ENCODE measurements at places on chromosomes 12 and 14. TPM values are rescaled to one million over a fixed set of nuclear protein-coding genes. Genes with fewer than 3 reads are reported as not detected.

DNA sequence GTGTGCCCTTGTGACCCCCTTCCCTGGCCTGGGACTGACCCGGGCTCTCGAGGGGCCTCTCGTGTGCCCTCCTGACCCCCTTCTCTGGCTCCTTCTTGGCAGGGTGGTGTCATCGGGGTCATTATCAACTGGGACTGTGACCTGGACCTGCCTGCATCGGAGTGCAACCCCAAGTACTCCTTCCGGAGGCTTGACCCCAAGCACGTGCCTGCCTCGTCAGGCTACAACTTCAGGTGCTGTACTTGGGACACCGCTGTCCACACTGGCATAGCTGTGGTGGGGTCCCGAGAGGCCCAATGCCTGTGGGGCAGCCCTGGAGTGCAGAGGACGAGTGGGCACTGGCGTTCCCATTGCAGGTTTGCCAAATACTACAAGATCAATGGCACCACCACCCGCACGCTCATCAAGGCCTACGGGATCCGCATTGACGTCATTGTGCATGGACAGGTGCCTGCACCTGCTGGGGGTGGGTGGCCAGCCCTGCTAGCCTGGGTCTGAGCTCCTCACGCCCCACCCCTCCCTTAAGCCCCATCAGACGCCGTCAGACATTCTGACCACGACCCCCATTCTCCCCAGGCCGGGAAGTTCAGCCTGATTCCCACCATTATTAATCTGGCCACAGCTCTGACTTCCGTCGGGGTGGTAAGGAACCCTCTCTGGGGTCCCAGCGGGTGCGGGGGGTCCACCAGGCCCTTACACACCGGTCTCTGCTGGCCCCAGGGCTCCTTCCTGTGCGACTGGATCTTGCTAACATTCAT lies 2.5 kb downstream of the P2RX2 start:
- no peak for DNase-seq

DNA sequence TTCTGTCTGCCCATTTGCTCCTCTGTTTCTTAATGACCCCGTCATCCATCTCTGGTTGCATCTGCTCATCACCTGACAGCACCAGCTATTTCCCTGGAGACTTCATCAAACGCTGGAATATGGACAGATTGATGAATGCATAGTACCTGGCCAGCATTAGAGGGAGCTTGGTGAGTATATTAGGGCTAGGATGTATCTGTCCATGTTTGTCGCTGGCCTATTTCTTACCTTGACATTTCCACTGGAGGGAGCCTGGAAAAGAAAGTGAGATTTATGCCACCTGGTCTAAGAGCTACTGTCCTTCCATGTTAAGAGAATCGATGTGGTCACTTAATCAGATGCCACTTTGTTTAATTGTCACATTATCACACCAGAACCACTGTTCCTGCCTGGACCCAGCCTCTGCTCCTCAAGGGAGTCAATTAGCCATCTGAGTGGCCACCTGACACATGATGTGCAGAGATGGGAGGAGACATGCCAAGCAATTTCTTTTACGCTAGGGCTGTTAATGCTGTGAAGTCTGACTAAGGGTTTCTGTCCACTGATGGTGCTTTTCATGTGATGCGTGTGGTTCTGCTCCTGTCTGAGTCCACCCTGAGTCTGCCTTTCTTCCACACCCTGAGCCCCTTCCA lies 75.3 kb upstream of the SFSWAP start:
- DNase-seq = no peak

GRCh38 chr12:111457577-111457976 lies 51.9 kb downstream of the SH2B3 start:
- no peak for DNase-seq

GRCh38 chr12:106910202-106910601 lies 45.5 kb upstream of the TMEM263 start:
- no peak for DNase-seq

DNA sequence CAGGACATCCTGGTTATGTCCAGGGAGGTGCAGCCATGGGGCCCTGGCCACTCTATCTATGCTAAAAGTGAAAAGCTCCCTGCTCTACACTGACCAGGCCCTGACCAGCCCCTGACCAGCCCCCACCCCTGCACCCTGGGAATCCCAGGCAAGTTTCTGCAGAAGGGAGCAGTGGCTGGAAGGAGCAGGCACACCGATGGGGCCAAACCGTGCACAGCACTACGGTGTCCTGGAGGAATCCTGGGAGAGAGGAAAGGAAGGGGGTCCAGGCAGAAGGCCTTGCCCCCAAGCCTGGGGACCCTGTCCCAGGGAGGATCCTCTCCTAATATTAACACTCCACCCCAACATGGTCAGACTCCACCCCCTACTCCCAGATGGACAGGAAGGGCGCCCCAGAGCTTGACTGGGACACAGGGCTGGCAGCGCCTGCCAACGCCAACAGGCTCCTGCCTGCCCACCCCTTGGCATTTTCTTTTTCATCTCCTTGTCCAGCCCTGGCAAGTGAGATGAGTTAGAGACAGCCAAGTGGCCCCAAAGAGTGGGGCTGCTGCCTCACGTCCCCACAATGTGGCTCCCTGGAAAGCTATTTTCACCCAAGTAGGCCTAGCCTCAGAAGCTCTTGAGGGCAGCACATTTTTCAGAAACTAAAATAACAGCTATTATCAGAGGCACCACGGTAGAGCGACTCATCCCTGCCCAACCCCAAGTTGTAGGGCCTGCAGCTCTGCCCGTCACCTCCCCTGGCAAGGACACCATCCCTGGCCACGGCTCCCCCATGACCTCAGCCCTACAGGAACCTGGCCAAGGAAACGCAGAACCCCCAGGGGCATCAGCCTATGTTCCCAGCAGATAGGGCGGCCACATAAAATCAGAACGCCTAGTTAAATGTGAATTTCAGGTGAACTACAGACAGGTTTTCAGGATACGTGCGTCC lies 82.6 kb downstream of the SCARB1 start:
- no peak for DNase-seq

- no peak for DNase-seq
Measured at GRCh38 chr14:59060841-59061240, 127.6 kb upstream of the DAAM1 start.

- DNase-seq = no peak
Measured at GRCh38 chr14:58082011-58082410, 70.0 kb downstream of the ARMH4 start.

DNA sequence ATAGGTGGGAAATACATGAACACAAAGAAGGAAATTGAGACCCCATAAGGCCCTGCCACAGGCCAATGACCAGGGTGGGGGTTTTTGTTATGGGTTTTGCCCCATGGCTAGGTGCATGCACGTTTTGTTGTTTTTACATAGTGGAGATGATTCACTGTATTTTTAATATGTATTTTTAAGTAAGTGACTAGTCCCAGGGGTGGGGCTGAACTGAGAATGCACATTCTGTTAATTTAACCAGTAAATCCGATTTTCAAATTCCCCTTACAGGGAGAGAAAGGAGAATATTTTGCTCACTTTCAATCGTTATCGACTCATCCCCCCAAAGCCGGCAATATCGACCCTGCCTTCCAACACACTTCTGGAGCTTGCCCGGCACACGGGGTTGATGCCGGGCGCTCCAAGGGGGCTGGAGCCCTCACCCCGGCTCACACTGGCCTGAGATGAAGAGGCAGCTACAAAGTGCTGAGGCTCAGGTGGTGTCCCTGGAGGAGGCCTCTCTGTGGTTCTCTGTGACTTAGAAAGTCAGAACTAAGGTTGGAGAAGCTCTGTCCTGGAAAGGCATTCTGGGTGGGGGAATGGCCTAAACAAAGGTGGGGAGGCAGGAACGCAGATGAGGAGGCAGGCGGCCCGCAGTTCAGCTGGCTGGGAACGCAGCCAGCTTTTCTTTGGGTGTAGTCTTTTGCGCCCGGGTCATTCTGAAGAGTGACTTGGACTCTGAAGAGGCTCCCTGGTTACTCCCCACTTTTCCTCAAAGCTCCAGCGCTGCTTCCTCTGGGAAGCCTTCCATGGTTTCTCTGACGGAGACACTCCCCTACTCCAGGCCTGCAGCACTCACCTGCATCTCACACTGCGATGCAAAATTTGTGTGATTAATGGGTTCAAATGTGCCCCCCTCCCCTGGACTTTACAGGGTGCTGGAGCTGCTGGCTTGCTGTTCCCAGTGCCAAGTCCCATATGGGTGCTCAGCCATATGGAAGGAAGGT lies 50.7 kb upstream of the DLK1 start:
- no peak for DNase-seq

DNA sequence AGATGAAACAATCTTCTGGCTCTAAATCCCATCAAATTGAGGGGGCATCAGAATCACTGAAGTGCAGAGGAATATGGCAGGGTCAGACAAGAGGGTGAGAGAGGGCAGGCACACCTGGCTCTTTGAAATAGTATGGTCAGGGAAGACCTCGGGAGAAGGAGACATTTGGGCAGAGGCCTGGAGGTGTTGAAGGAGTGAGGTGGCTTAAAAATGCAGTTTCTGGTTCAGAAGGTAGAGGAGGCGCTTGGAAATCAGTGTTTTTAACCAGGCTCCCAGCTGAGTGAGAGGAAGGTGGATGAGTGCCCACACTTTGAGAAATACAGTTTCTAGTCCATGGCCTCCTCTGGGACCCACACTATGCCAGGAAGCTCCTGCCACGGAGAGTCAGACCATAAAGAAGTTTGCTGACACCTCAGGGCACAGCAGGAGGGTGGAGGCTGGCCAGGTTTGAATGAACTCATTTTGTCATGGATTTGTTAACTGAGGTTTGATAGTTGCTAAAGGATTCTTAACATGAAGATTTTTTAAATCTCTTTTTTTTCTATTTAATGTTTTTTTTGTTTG lies 20.1 kb downstream of the NID2 start:
- no peak for DNase-seq

GRCh38 chr14:103738701-103739451 lies 23.3 kb downstream of the ZFYVE21 start:
- no peak for DNase-seq

- DNase-seq = no peak
Measured at GRCh38 chr12:20549108-20549719, 145.9 kb upstream of the SLCO1C1 start.

The PTGR2 gene
- 2.8 TPM for total RNA-seq

The OR4K17 gene
- total RNA-seq = not detected

All from glomerular endothelial cell (primary cell).